ENCODE measurements at places on chromosomes 7 and 10.

- DNase-seq, result no peak
These were observed 203.6 kb downstream of the MACC1 start for GRCh38 chr7:20013536-20013935.

- DNase-seq, result no peak
These were observed 10.7 kb downstream of the WIPI2 start for GRCh38 chr7:5200561-5201235.

DNA sequence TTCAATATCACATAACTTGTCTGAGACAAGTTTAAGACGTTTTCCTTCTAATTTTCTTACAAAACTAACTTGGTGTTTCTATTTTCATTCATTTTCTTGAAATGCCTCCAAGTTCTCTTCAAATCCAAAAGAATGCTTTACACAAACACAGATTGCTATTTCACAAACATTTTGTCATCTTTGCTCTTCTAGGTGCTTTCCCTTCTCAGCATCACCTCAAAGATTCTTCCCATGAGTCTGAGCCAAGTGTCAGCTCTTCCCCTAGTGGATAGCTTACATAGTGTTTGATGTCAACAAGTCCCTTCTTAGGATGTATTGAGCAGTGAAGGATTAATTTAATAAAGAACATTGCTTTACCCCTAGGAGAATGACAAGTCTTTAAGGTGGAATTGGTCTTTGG lies 38.1 kb upstream of the SEMA3A start:
- DNase-seq, result no peak

DNA sequence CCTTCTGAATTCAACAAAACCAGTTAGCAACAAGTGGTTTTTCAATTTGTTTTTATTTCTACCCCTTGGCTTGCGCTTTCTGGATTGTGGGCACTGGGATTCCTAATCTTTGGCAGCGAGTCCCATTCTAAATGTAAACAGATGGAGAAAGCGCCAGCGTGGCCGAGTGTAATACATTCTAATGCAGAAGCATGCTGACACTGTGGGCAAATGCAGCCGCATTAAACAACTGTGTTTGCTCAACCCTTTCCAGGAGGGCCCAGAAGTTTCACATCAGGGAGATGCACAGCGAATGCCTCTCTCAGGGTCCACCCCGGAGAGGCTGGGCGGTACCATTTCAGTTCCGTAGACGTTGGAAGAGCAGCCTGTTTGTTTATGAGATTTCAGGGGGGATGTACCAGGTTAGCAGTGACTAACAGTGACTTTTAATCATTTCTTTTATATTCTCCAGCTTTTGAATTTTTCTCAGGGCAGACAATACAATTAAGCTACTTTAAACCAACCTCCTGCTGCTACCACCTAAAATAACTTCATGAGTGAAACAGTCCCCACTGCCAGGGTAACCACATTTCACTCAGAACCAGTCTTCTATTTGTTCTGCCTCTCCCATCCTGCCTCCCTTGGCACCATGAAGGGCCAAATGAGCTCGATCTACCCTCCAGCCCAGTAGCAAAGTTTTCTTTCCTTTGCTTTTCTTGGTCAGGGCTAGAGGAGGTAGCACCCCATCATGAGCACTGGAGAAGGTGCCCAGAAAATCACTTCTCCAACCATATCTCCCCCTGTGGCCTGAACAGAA lies 164.2 kb upstream of the ITGB1 start:
- no peak for DNase-seq

DNA sequence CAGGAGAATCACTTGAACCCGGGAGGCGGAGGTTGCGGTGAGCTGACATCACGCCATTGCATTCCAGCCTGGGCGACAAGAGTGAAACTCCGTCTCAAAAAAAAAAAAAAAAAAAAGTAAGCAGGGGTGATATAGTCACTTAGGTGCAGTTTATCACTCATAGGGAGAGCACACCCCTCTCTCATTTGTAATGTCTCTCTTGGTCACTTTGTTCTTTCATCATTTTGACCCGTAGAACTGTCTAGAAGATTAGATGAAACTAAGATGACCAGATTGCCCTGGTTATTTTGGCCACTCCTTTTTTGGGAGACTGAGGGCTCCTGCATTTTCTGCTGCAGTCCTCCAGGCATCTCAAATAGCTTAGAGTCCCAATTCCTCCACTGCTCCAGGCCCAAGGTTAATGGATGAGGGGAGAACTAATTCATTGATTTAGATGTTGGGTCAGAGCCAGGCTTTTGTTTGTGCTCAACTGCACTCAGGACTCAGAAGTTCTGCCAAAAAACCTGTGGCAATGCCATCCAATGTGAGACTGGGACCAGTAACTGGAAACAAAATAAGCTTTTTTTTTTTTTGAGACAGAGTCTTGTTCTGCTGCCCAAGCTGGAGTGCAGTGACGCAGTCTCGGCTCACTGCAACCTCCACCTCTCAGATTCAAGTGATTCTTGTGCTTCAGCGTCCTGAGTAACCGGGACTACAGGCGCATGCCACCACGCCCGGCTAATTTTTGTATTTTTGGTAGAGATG lies 50.0 kb upstream of the CAMK1D start:
- no peak for DNase-seq

GRCh38 chr7:120740348-120740747 lies 117.6 kb downstream of the TSPAN12 start:
- no peak for DNase-seq

- DNase-seq, result no peak
These were observed 12.4 kb upstream of the STRIP2 start for GRCh38 chr7:129421717-129422250.
